ENCODE measurements at places on chromosomes 11 and 22. TPM values are rescaled to one million over a fixed set of nuclear protein-coding genes. Genes with fewer than 3 reads are reported as not detected.

Gene UBQLNL
- total RNA-seq, result 0.98 TPM

Gene CD3G
- total RNA-seq, result 2.2 TPM

Gene THY1
- total RNA-seq, result 48.9 TPM

Gene RASL10A
- not detected for total RNA-seq

Gene MPEG1
- 3.9 TPM for total RNA-seq

Gene DLG2
- 10.1 TPM for total RNA-seq

Gene UFD1
- 66.8 TPM for total RNA-seq

Gene KIRREL3
- not detected for total RNA-seq

Gene NLRP10
- not detected for total RNA-seq

DNA sequence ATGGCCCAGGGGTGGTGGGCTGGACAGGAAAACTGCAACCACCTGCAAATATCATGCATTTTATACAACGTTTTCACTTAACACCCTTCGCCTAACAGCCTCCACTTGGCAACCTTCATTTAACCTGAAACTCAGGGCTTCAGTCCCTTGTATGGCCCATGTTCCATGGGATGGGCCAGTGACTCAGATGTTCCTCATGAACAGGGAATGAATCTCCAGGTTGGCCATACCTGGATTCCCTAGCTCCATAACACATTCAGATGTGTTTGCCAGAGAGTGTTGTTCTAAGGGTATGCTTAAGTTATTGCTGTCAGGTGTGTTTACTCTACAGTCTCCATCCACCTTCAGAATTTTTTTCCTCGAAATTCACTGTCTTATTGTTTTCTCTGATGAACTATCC lies 316.9 kb downstream of the JRKL start:
- no peak for DNase-seq

- no peak for DNase-seq
Observed at GRCh38 chr11:44445500-44446365, 119.7 kb upstream of the CD82 start.

- DNase-seq, result no peak
Observed at GRCh38 chr11:35945137-35945518, 1.3 kb downstream of the LDLRAD3 start.

GRCh38 chr11:46336563-46337180 lies 10.6 kb upstream of the DGKZ start:
- DNase-seq, result no peak

GRCh38 chr11:115918576-115918975 lies 414.4 kb upstream of the CADM1 start:
- DNase-seq, result no peak

GRCh38 chr11:123509737-123510578 lies 79.9 kb downstream of the GRAMD1B start:
- DNase-seq, result no peak

GRCh38 chr11:107699371-107700285 lies 12.2 kb downstream of the SLN start:
- no peak for DNase-seq

GRCh38 chr11:65329944-65330403 lies 3.7 kb upstream of the DPF2 start:
- no peak for DNase-seq

- no peak for DNase-seq
Observed at GRCh38 chr22:39773976-39774539, 119.5 kb downstream of the ENTHD1 start.

DNA sequence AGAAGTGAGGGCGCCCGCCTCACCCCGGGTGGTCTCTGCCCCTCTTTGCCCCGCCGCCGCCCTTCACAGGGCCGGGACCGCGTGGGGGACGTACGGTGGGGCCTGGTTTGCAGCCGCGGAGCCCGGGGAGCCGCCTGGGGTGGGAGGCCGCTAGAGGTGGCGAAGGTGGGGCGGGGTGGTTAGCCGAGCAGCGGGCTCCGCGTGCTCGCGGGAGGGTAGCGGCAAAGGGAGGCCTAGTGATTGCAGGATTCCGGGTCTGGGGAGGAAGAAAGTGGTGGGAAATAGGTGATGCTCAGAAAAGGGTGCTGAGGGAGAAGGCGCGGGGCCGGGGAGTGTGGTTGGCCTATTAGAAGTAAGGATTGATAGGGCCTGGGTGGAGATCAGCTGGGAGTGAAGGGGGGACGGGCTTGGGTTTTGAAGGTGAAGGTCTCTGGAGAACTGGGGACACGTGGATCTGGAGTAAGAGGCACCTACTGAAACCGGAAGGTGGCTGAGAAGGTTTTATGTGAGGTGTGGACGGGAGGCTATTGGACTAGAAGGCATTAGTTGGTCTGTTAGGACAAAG lies 571 bp downstream of the FAR1 start:
- DNase-seq, result no peak

GRCh38 chr11:128893578-128894285 lies 2.6 kb downstream of the KCNJ5 start:
- DNase-seq, result no peak

DNA sequence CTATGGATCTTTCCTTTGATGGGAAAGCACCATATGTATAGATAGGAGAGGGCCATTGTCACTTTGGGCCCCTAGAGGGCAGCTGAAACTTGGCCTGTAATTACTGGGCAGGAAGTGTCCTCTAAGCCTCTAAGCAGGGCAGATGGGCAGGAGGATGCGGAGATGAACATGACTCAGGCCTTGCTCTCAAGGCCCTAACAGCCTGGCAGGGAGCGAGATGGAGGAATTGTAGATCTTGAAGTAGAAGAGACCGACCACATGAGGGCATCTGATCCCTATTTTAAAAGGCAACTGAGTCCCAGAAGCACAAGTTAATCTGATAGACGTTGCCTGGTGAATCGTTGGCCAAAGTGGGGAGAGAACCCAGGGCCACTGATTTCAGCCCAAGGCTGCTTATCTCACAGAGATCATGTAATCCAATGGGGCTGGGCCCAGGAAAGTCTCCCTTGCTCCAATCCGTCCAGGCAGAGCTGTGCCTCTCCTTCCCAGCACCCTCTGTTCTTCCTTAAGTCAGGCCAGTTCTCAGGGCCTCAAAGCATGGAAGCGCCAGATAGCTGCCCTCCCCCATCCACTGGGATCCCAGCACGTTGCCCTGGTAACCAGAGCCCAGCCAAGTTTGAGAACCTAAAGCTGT lies 2.5 kb upstream of the SEPTIN3 start:
- no peak for DNase-seq

DNA sequence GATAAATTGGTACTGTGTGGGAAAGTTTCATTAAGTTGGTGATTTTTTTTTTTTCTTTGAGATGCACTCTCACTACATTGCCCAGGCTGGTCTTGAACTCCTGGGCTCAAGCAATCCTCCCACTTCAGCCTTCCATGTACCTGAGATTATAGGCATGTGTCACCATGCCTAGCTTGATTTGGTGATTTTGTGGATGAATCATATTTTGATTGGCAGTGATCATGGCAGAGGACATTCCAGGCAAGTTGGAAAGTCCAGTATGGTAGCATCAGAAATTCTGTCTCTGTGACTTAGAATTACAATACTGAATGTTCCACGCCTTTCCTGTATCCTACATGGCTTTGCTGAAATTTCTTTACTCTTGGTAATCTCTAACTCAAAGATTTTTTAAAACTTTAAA lies 49.4 kb downstream of the HORMAD2 start:
- no peak for DNase-seq

GRCh38 chr22:29569011-29569678 lies 11.8 kb downstream of the NIPSNAP1 start:
- no peak for DNase-seq

- DNase-seq, result no peak
Observed at GRCh38 chr11:95994329-95994728, 70.4 kb upstream of the MTMR2 start.

DNA sequence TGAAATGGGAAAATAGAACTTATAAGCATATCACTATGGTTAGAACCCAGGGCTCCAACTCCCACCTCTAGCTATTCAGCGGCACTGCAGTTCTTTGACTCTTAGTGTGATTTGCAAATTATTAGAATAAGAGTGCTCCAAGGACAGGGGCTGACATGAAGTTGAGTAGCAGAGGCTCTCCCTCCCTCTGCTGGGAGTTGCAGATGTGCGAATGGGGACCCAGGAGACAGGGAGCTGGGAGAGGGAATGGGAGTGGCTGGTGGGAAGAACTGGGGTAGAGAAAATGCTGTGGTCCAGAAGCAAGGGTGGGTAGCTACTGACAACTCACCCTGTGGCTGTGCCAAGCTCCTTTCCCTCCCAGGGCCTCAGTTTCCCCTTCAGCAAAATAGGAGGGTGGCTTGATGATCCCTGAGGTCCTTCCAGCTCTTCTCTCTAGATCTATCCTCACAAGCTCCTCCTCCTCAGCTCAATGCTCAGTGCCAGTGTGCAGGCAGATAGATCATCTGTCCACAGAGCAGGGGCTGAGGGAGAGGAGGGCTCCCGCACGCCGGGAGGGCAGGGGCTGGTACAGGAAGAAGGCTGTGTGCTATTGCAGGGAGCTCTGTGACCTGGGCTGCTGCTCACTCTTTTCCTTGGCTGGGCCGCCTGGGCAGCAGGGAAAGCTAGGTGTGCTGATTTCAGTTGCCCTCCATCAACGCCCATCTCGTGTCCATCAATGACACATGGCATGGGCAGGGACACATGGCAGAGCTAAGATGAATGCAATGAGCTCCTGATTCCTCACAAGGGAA lies 99.0 kb downstream of the NECTIN1 start:
- DNase-seq, result no peak

DNA sequence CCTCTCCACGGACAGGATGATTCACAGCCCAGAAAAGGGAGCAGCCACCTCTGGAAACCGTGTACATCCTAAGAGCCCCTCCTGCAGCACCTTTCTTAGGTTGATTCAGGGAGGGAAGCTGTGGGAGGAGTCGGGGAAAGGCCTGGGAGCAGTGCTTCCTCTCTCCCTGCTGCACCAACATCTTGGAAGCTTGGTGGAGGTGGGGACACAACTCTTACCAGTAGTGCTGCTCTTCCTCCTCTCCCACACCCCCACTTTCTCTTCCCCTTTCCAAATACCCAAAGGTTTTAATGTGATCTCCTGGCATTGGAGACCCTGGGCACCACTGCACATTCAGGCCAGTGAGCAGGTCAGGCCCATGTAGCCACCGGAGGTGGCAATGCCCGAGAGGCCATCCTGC lies 46.4 kb upstream of the HORMAD2 start:
- no peak for DNase-seq

DNA sequence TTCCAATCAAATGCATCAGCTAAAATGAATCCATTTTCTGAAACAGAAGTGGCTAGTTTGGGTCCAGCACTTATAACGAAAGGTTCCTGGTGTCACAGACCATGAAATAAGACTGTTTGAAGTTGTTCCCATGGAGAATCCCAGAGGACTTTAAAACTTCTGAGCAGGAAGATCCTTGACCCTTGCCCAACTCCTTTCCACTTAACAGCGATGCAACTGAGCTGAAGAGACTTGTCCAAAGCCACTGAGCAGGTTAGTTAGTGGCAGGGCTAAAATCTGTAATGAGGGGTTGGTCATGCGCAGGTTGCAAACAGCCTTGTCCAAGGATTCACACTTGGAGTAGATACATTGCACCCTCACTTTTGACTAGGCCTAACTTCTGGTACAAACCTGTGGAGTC lies 1.3 kb downstream of the RAB38 start:
- DNase-seq, result no peak

DNA sequence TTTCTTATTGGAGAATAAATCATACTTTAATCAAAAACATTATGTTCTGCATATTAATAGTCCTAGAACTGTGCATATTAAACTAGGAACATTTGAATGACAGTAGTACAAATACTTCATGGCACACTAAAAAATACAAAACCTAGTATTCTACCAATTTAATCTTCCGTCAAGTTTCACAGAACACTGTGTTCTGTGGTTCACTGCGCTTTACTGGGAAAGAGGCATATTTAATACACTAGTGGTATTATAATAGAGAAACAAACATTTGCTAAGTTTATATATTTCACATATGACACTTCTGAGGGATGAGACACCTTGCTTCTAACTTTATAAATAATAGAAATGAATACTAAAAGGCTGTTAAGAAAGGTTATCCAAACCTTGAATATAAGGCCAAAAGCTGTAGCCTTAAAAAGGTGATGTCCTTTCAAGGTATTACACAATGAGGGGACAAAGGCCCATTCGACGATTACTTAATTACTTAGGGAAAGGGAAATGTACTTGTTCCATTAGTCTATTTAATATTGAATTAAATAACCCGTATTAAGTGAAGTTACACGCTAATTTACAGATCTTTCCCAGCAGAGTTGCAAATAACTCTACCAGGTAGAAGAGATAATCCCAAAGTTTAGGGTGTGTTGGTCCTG lies 48.0 kb downstream of the NARS2 start:
- no peak for DNase-seq

DNA sequence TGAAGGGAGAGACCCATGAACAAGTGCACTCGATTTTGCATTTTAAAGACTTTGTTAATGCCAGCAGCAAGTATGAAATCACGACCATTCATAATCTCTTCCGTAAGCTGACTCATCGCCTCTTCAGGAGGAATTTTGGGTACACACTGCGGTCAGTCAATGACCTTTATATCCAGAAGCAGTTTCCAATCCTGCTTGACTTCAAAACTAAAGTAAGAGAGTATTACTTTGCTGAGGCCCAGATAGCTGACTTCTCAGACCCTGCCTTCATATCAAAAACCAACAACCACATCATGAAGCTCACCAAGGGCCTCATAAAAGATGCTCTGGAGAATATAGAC lies 5.9 kb downstream of the SERPIND1 start:
- no peak for DNase-seq

DNA sequence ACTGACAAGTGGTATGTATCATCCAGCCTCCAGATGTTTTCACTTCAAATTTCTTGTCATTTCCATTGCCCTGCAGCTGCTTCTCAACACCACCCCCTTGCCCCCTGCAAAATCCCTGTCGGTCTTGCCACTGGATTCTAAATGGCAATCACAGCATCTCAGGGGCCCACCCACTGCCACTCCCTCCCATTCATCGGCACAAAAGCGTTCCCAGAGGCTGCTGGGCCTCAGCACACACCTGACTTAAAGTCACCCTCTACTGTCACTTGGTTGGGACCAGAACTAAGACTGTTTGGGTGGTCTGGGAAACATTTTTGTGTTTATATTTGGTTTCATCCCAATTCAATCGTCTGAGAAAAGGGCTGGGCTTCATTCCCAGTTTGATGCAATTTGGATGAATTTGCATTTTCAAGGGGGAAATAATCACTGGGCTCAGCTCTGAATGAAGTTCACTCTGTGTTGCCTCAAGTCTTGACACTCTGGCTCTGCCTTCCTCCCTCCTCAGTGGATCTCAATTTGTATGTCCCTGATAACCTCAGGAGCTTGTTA lies 27.1 kb downstream of the SYT13 start:
- no peak for DNase-seq

- DNase-seq, result no peak
Observed at GRCh38 chr11:811446-812245, 1.9 kb downstream of the RPLP2 start.

- no peak for DNase-seq
Observed at GRCh38 chr11:109363682-109364081, 58.3 kb upstream of the C11orf87 start.

DNA sequence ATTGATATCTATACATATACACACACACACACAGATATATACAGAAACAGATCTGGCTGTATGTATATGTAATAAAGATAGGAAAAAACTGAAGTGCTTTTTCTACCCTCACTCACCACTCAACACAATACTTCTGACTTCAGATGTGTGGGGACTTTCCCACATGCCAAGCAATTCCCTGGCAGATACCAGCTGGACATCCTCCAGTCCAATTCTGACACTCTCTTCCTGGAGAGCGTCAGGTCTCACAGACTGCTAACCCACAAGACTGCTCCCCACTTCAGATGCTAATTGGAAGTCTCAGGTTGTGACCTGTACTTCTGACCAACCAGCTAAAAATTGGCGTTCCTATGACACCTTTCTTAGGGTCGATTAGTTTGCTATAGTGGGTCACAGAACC lies 140.6 kb downstream of the ATG16L2 start:
- no peak for DNase-seq

Data from vagina (tissue), 2 donors.